ENCODE measurements at places on chromosomes 3 and 15. TPM values are rescaled to one million over a fixed set of nuclear protein-coding genes. Genes with fewer than 3 reads are reported as not detected.

GRCh38 chr3:171282041-171282440 lies 178.2 kb downstream of the TNIK start:
- DNase-seq, result no peak

DNA sequence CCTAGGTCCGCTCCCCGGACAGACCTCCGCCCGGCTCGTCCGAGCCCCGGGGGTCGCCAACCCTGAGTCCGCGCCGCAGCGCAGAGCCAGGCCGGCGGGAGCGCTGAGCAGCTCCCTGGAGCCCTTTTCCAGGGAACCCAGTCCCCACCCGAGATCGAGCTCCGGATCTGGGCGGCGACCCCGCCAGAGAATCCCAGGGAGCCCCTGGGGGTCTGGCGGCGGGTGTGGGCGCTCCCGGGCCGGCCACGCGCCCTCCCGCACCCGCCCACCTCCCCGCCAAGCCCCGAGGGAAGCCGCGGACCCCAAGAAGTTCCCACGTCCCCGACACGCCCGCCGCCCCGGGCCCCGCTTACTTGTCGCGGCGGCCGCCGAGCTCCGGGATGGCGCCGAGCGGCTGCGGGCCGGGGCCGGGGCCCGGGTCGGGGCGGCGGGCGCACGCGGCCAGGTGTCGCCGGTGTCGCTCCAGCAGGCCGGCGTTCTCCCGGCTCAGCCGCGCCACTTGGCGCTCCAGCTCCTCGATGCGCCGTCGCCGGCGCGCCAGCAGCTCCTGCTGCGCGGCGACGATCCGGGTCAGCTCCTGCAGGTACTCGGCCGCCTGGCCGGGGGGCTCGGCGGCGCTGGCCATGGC lies 137.7 kb downstream of the NUP210 start:
- DNase-seq, result no peak

GATA2 gene
- polyA plus RNA-seq, result not detected

SERINC4 gene
- 3.5 TPM for polyA plus RNA-seq

DNA sequence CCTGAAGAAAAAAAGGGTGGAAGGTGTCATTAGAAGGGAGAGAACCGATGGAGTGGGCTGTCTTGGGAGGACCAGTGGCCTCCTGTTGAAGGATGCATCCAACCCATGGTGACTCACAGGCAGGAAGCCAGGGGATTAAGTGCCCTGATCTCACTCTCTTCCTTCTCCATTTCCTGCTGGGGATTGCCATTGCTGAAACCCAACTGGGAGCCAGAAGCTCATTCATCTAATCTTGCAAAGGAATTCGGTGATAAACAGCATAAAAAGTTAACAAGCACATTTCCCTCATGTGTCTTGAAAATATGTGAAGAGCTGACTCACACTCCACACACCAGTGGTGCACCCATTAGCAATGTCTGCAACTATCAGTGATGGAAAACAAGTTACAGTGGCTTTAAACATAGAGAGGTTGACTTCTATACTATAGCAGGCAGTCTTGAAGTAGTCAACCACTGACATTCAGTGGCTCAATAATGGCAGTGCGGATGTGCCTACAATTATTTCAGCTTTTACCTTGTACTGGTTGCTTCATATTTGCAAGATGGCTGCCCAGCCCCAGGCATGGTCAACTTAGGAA lies 12.8 kb upstream of the CSRNP1 start:
- DNase-seq, result no peak

TNNC1 gene
- polyA plus RNA-seq, result 1.4 TPM

CCDC33 gene
- polyA plus RNA-seq, result not detected

GRCh38 chr15:43206054-43206453 lies 14.8 kb downstream of the EPB42 start:
- DNase-seq, result no peak

DNA sequence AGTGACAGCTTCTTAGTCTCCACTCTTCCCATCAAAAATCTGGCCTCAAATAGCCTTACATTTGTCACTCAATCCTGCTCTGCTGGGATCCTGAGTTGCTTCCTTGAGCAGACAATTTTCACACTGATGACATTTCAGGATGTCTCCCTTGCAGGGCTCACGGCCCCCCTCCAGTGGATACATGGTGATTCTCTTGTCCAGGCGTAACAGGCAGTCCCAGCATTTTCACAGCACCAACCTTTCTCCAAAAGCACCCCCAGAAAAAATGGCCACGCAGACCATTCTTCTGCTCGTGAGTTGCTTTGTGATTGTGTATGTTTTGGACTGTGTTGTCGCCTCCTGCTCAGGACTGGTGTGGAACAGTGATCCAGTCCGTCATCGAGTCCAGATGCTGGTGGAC lies 47.4 kb upstream of the WNT7A start:
- no peak for DNase-seq

TMC3 gene
- polyA plus RNA-seq, result not detected

DNA sequence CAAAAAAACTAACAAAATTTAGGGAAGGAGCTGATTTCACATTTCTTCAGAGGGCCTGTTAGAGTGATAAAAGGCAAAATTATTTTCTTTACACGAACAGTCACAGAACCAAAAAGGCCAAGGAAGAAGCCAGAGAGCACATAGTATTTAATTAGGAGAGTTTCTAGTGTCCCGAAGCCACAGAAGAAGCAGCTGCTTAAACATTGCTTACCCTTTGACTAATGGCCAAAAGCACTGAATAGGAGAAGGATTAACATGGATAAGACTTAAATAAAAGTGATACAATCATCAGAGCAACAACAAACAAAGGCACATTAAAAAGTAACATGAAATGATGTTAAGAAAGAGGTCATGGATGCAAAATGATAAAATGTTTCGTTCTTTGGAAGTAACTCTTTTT lies 98.6 kb downstream of the CHL1 start:
- no peak for DNase-seq

DNA sequence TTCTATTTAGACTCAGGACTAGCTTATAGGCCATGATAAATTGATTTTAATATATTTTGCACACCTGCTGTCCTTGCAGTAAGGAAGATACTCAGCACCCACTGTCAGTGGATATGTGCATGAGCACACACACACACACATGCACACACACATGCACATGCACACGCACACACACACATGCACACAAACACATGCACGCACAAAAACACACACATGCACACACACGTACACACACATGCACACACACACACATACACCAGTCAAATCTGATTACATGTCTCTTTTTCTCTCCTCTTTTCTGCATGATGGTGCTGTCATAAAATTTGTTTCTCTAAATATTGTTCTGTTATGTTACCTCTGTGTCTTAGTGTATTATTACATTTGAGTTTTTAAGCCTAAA lies 87.3 kb upstream of the OSTN start:
- DNase-seq, result no peak

- peak; percentile 7 for DNase-seq
These were observed 135.4 kb downstream of the RAB11A start for GRCh38 chr15:66004618-66005262.

- DNase-seq, result peak; percentile 66
These were observed 44.9 kb downstream of the CPN2 start for GRCh38 chr3:194306109-194306686.

- DNase-seq, result no peak
These were observed 554.3 kb downstream of the NTRK3 start for GRCh38 chr15:87702270-87702669.

- no peak for DNase-seq
These were observed 45.7 kb downstream of the B3GNT5 start for GRCh38 chr3:183298701-183299153.

- peak; percentile 61 for DNase-seq
These were observed 453.7 kb downstream of the FOXP1 start for GRCh38 chr3:71129611-71130431.

CFAP92 gene
- polyA plus RNA-seq, result 0.20 TPM

DNA sequence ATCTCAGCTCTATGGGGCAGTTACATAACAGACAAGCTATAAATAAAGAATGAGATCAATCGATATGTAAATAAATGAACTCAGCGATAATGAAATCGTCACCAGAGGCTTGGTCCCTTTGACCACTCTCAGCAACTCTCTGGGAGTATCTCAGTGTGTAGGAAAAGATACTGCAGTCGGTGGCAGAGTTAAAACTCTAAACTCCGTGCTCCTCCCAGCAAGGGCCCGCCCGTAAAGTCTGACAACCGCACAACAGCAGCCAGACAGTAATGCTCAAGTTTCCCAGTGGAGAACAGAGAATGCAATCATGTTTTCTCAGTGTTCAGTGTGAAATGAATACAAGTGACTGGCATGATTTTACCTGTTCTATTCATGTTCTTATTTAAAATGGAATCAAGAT lies 28.3 kb upstream of the IGF1R start:
- DNase-seq, result no peak

GRCh38 chr3:170766253-170766652 lies 103.7 kb downstream of the RPL22L1 start:
- no peak for DNase-seq

DNA sequence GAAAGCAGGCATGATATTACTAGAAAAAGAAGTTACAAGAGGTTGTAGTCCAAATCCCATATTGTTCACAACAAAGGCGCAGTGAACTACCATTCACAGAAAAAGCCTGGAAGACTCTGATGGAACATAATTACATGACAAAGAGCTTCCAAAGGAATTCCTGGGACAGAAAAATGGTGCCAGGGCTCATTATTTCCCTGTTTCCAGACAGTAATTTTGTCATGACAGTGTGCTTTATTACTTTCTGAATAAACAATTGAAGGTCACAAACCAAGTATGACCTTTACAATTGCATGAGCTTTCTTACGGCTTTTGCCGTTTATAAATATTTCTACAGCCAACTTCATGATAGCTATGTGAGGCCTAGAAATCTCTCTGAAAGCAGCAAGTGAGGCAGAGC lies 61.0 kb downstream of the CYFIP1 start:
- DNase-seq, result no peak

- DNase-seq, result no peak
These were observed 67.0 kb upstream of the CTDSPL start for GRCh38 chr3:37794646-37795045.

GRCh38 chr3:27675287-27675686 lies 46.8 kb downstream of the EOMES start:
- DNase-seq, result no peak

DNA sequence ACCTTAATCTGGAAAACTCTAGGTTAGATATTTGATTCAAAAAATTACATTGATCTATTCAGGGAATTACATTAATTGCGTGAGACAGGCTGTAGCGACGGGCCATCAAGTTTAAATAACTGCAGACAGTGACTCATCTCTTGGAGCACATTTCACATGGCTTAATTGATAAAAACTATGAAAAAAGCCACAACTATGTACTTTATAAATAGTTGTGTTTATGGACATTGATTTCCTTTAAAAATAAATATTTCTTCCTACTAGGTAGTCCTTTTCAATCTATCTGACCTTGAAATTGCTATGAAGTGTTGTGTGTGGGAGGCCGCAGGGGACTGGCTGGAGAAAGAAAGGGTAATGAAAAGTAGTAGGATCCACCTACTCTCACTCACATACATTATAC lies 157.8 kb downstream of the IL1RAP start:
- DNase-seq, result no peak

DNA sequence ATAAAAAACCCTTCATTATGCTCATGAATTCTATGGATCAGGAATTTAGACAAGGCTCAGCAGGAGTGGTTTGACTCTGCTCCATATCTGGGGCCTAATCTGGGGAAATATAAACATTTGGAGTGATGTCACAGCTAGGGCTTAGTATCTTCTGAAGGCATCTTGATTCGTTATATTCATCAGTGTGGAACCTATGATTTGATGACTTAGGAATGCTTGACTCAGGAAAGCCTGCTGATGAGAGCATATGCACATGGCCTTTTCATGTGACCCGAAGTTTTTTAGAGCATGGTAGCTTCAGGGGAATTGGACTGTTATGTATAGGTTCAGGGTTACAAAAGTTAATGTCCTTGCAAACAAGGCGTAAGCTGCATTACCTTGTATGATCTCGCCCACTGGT lies 184.9 kb upstream of the LRRC3B start:
- DNase-seq, result no peak

DNA sequence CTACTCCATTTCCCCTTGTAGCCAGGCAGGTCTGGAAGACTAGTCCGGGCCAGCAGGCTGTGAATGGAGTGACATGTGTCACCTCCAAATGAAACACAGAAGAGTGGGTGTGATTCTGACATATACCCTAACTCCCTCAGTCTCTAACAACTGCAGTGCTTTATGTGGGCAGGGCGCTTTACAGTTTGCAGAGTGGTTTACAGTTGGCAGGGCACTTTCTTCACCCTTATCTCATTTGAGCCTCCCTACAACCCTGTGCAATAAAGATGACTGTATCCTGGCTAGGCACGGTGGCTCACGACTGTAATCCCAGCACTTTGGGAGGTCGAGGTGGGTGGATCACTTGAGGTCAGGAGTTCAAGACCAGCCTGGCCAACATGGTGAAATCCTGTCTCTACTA lies 176.3 kb downstream of the RAB11A start:
- DNase-seq, result no peak

DNA sequence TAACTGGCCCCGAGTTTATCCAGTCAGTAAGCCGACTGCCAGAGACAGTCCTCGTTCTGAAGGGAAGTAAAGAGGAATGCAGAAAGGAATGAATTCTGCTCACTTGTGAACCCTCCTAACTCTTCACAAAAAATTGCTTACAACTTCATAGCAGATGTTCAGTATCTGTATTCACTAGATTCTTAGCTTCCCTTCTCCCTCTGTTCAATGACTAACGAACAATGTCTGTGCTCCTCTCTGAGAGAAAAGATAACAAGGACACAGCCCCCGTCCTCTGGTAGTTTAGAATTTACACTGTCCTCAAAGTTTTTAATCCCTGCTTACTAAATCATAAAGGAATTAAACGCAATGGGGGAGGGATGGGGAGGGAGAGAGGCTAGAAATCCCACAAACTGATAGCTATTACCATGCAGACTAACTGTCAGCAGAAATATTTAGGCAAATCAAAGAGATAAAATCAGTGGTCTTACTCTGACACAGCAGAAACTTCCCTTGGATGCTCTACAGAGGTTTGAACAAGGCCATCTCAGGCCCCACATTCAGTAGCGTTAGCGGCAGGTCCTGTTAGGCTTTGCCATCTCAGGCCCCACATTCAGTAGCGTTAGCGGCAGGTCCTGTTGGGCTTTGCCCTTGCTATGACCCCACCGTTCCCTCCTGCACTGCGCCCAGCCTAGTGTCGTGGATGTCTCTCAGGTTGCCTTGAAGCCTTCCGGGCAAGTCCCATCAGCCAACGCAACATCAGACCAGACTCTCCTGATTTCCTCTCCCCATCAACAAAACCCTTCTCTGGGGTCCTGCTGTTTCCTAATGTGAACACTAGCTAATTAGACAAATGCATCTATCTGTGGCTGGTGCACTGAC lies 23.4 kb downstream of the NRROS start:
- DNase-seq, result no peak

DNA sequence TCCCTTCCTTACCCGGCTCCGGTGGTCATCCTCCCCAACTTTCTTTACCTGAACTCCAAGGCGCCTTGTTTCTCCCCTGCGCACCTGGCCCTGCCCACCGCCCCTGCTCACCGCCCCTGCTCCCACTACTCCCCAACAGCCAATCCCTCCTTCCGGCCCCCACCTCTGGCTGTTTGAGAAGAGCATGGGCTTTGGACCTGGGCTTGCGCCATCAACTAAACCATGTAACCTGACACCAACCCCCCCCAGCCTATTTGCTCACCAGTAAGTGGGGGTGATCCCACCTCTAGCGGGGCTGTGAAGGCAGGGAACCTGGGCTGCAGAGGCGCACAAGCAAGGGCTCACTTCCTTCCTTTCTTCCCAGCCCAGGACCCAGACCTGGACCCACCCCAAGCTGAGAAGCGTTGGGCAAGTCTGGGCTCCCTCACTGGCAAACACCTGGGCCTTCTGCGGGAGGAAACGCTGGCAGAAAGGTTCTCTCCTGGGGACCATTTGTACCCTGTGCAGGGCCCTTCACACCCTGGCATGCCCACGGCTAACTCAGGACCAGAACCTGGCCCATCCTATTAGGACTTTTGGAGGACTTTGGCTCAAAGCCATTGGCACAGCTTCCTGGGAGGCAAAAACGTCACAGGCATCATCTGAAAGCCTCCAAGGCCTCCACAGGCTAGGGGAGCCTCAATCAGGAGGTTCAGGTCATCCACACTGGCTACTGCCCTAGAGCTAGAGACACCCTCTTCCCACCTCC lies at the start of gene PLXNB1:
Gene PLXNB1, minus strand, starts transcription at position 127 of the 748 bp plus-strand sequence. CDS start 5,475 bp downstream, outside the sequence.
- DNase-seq, result no peak
